Tibial nerve (tissue), 4 donors: ENCODE measurements at places on chromosomes 2 and 18. TPM values are rescaled to one million over a fixed set of nuclear protein-coding genes. Genes with fewer than 3 reads are reported as not detected.

- no peak overlapping the region for H3K4me3 ChIP-seq
- H3K4me1 ChIP-seq: no peaks in the 10 kb centered on the region
- no peak for DNase-seq
- H3K36me3 ChIP-seq: no peaks in the 10 kb centered on the region
- H3K27ac ChIP-seq: no peak overlapping the region
Measured at GRCh38 chr2:225074366-225074765, 32.1 kb upstream of the DOCK10 start.

DNA sequence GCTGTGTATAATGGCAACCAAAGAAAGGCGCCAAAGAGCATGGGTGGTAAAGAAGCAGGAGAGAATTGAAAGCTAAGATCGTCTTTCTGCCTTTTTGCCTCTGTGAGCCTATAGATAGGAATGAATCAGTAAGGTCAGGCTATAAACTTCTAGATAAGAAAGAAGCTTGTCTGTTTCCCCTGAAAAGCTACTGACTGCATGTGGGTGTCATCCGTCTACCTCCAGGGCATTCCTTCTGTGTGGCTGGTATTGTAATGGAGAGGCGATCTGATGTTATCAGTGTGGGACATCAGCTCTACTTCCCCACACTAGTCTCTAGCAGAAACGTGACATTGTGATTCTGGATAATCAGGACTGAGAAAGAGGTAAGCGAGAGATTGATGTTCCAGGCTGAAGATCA, 63.4 kb upstream of the PLA2R1 start:
- H3K4me3 ChIP-seq: no peak overlapping the region
- H3K36me3 ChIP-seq: no peaks in the 10 kb centered on the region
- no peak for DNase-seq
- H3K4me1 ChIP-seq: no peaks in the 10 kb centered on the region
- no peaks in the 10 kb centered on the region for H3K27me3 ChIP-seq
- no peak overlapping the region for H3K27ac ChIP-seq

DNA sequence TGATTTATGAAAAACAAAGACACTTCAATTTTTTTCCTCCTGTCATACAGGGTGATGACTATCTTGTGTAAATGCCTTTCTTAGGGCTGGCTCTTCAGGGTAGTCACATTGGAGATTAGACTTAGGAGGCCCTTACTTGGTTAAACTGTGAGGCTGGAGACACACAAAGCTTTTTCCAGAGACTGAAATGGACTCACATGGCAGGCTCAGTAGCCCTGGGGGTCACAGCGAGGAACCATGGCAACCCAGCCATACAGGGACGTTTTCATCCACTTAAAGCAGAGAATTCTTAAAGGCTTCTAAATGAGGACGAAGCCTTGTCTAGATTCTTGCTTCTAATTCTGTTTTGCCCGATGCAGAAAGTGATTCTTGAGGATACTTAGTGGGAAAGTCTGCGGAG, 57.3 kb upstream of the ZDBF2 start:
- no peaks in the 10 kb centered on the region for H3K27me3 ChIP-seq
- no peak overlapping the region for H3K4me3 ChIP-seq
- no peaks in the 10 kb centered on the region for H3K36me3 ChIP-seq
- no peaks in the 10 kb centered on the region for H3K4me1 ChIP-seq
- H3K27ac ChIP-seq: no peak overlapping the region
- no peak for DNase-seq

DNA sequence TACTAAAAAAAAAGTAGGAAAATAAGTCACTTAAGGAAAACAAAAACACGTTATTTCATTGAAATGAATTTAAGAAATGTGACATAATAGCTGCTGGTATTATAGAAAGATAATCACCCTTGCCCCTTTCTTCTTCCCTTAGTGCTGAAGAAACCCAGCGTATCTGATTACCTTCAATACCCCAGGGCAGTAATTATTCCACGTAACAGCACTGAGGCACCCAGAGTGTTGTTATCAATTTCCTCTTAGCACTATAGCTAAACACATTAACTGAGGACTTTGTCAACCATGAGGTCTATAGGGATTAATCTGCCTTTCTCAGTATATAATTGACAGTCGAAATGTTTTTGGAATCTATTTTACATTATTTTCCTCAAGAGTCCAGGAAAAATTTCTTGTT, 180.0 kb upstream of the NXPH2 start:
- H3K27me3 ChIP-seq: no peaks in the 10 kb centered on the region
- no peak overlapping the region for H3K27ac ChIP-seq
- DNase-seq: no peak
- no peaks in the 10 kb centered on the region for H3K4me1 ChIP-seq
- H3K4me3 ChIP-seq: no peak overlapping the region

GRCh38 chr2:152240559-152241231, 65.1 kb upstream of the STAM2 start:
- H3K4me3 ChIP-seq: no peak overlapping the region
- H3K27ac ChIP-seq: no peak overlapping the region
- no peaks in the 10 kb centered on the region for H3K36me3 ChIP-seq
- no peaks in the 10 kb centered on the region for H3K27me3 ChIP-seq
- peaks cover 10% of the 10 kb centered on the region for H3K4me1 ChIP-seq
- no peak for DNase-seq

GRCh38 chr2:223494942-223495341, 107.2 kb downstream of the SCG2 start:
- no peak overlapping the region for H3K4me3 ChIP-seq
- H3K27ac ChIP-seq: no peak overlapping the region
- no peaks in the 10 kb centered on the region for H3K4me1 ChIP-seq
- no peaks in the 10 kb centered on the region for H3K27me3 ChIP-seq

DNA sequence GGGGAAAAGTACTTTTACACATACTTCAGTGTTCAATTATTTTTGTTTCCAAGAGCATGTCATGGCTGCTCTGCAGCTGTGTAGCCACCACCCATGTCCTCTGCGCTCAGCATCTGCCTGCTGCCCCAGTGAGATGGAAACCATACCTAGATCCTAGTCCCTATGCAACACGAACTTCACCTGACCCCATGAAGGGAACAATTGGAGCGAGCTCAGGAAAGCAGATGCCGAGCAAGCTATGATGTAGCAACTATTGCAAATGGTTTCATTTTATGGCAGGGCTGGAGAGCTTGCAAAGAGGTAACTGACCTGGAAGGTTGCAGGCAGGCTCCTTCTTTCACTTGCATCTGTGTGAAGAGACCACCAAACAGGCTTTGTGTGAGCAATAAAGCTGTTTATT, 1.3 kb upstream of the CCDC141 start:
- no peaks in the 10 kb centered on the region for H3K27me3 ChIP-seq
- DNase-seq: no peak
- H3K4me1 ChIP-seq: peaks cover 6% of the 10 kb centered on the region
- no peaks in the 10 kb centered on the region for H3K36me3 ChIP-seq
- no peak overlapping the region for H3K4me3 ChIP-seq

DNA sequence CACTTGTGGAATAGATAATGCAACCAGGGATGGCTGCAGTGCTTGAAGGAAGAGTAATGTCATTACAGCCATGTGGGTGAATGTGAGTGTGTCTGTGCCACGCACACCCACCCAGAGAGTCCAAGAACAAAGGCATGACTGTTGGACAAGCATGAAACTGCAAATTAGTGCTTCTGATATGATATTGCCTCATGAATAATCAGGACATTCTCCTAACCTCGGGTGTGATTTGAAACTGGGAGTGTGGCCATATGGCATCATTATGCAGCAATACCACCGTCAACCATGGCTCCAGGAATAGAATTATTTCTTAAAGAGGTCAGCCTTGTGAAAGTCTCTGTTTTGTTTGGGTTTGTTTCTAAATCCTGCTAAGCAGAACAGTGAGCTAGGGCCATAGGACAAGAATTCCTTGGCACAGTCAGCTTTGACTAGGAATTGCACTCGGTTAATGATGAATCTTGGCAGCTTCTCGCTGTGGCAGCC, 678.0 kb upstream of the RAB6C start:
- no peaks in the 10 kb centered on the region for H3K27me3 ChIP-seq
- no peaks in the 10 kb centered on the region for H3K36me3 ChIP-seq
- no peak overlapping the region for H3K4me3 ChIP-seq
- H3K4me1 ChIP-seq: no peaks in the 10 kb centered on the region
- no peak overlapping the region for H3K27ac ChIP-seq

GRCh38 chr2:7971841-7972240, 710.0 kb upstream of the ID2 start:
- DNase-seq: no peak
- H3K36me3 ChIP-seq: no peaks in the 10 kb centered on the region
- no peaks in the 10 kb centered on the region for H3K4me1 ChIP-seq
- H3K4me3 ChIP-seq: no peak overlapping the region
- no peaks in the 10 kb centered on the region for H3K27me3 ChIP-seq
- no peak overlapping the region for H3K27ac ChIP-seq

DNA sequence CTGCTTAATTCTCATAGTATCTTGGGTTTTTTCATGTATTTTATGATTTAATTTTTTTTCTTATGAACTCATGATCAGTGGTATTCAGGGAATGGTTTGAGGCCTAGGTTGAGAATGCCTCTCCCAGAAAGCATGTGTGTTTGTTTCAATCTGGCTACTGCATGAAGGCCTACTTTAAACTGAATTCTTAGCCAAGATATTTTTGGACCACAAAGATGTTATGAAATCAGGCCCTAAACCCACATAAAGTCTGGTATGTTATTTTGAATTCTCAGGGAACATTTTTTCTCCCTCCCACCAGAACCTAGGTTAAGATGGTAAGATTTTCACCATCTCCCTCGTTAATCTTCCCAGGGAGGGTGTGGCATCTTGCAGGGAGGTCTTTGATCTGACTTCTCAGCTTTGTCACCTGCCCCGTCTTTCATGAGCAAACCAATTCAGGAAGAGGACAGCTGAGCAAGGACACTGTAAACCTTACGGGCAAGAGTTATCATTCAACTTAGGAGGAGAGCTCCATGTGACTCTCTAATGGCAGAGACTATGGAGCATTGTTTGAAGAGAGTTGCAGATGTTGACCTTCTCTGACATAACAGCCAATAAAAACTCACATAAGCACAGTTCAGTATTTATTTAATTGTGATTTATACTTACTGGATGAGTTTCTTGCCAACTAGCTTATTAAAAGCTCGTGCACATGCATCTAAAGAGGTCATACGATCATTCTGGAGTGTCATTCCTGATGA, 21.3 kb upstream of the ACKR3 start:
- DNase-seq: no peak
- peaks cover 30% of the 10 kb centered on the region for H3K4me1 ChIP-seq
- H3K27me3 ChIP-seq: no peaks in the 10 kb centered on the region
- H3K4me3 ChIP-seq: no peak overlapping the region

DNA sequence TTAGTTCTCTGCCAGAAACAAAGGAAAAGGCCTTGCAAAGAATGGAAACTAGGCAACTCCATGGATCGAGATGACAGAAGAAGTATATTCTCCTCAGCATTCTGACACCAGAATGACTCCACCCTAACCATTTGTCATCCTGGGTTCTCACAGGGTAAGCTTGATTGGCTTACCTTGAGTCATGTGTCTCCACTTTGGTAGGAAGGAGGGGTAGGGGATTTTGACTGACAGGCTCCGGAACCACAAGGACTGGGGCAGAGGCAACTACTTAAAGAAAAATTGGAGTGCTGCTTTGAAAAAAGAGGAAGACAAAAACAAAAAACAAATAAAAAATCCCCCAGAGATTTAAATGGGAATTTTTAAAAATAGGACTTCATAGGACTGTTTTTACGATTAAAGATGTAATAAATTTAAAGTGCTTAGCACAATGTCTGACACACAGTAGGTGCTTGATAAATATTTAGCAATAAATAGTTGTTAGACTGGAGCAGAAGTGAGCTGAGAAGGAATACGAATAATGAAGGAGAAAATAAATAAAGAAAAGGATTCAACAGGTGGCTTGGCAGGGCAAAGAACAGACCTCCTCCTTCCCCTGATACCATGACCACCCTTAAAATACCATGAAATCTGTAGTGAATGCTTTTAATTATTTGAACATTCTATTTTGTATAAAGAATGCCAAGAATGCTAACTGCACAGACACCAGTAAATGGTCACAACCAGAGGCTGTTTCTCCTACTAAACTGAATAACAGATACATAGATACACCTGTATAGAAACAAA, 230.2 kb downstream of the CDCA7 start:
- H3K36me3 ChIP-seq: no peaks in the 10 kb centered on the region

DNA sequence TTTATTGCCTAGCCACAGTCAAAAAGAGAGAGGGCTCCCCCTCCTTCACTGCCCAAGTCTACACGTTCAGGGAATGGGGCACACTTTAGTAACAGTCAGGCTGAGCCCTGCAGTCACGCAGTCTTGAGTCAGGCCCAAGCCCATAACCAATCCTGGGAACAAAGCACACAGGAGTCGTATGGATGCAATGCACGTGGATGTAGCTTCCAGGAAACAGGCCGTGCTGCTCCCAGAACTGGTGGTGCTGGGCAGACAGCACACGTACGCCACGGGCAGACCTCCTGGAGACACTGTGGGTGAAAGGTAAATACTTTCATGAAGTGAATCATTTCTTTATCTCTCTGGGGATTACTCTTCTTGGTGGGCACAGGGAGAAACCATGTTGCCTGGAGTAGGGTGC, 30.0 kb upstream of the MBP start:
- no peak overlapping the region for H3K4me3 ChIP-seq
- no peaks in the 10 kb centered on the region for H3K36me3 ChIP-seq
- no peak overlapping the region for H3K27ac ChIP-seq
- no peaks in the 10 kb centered on the region for H3K4me1 ChIP-seq
- H3K27me3 ChIP-seq: peaks cover 6% of the 10 kb centered on the region

- no peak for DNase-seq
- no peak overlapping the region for H3K4me3 ChIP-seq
- no peaks in the 10 kb centered on the region for H3K27me3 ChIP-seq
- H3K36me3 ChIP-seq: no peaks in the 10 kb centered on the region
- peak overlapping the region; percentile 72 for H3K27ac ChIP-seq
Measured at GRCh38 chr2:224211181-224211480, 172.0 kb upstream of the SERPINE2 start.

DNA sequence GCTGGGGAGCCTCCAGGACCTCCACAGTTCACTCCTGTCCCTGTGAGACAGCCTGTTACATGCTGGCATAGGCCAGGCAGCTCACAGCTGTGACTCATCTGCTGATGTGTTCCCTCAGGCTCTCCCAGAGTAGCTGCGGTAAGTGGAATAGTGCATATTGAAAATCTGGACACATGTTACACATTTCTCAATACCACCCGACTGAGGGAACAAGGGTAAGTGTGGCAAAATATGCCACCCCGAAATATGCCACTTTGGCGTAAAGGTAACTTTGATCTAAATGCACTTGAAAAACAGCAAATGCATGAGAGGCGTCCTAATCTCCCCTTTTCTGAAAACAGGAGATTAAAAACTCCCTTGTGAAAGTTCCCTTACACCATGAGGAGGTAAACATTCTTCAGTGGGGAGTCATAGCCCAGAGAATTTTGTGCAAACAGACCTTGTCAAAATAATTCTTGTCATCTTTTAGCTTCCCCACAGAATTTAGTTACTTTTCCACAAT, 557.9 kb downstream of the CCDC85A start:
- H3K36me3 ChIP-seq: no peaks in the 10 kb centered on the region
- H3K27ac ChIP-seq: no peak overlapping the region
- no peak for DNase-seq
- no peaks in the 10 kb centered on the region for H3K27me3 ChIP-seq
- no peak overlapping the region for H3K4me3 ChIP-seq

ERCC3 gene
- total RNA-seq: 52.2 TPM

UGT1A4 gene
- not detected for total RNA-seq

FSIP2 gene
- total RNA-seq: 0.60 TPM

EIF2AK3 gene
- total RNA-seq: 29.1 TPM

IL36RN gene
- total RNA-seq: not detected

CDH19 gene
- total RNA-seq: 187 TPM

EN1 gene
- not detected for total RNA-seq

SPRED2 gene
- 28.3 TPM for total RNA-seq

FKBP1B gene
- total RNA-seq: 15.3 TPM

SERPINB3 gene
- total RNA-seq: not detected

CD8B2 gene
- total RNA-seq: not detected

SERPINB5 gene
- not detected for total RNA-seq

LIMS2 gene
- 86.1 TPM for total RNA-seq

CRYGC gene
- not detected for total RNA-seq

ANO7 gene
- 0.44 TPM for total RNA-seq
